ENCODE measurements at places on chromosomes 2 and 18.
A peak's percentile ranks its signal among the peaks of the same experiment; 100 is the strongest.

- no peak for DNase-seq
Measured at GRCh38 chr2:29192526-29192925, 77.3 kb downstream of the CLIP4 start.

GRCh38 chr18:69557282-69557681, 156.6 kb downstream of the DOK6 start:
- no peak for DNase-seq

- peak; percentile 43 for DNase-seq
Measured at GRCh38 chr2:235493775-235494715, at the start of gene AGAP1. AGAP1 (plus strand) TSS chr2:235494043.

DNA sequence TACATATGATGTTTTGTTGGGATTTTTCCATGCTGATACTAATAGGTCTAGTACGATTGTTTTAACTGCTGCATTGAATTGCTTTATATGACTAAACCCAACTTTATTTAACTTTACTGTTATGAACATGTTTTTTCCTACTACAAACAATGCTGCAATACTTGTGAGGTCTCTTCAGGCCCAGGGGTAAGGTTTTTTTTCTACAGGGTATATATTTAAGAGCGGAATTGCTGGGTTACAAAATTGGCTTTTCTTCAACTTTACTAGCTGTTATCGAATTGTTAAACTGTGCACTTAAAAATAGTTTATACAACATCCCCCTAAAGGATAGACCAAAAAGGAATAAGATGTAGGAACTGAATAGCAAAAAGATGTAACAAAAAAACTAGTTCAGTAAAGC, 78.5 kb upstream of the TMEM178A start:
- no peak for DNase-seq

DNA sequence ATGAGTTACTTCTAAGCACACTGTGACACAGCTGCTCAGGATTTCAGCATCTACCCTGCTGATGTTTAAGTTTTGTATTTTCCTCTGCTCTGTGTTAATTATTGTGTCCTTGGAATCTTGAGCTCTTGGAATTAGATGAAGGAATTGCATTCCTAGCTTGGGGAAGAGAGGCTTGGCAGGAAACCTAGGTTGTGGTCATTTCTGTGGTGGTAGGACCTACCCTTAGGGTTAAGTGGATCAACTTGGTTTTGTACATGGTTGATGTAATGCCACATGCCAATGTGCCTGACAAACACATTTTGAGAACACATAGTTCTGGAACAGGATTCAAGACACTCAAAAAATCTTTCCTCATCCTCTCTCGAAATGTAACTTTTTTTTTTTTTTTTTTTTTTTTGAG, 264.5 kb upstream of the MEX3C start:
- DNase-seq = no peak

DNA sequence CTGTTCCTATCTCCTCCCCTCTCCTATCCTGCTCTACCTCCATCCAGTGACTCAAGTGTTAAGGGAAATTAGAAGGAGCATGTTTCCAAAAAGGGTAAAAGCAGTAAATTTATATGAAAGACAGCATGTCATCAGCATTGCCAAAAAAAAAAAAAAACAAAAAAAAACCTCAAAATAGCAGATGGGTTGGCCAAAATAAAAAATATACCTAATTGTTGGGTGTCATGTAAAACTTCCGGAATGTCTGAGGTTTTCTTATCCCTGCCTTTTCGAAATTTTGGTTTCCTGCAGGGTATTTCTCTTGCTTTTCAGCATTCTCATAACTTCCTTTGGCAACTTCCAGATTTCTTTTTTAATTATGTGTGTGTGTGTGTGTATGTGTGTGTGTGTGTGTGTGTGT, 241.6 kb upstream of the FN1 start:
- DNase-seq = no peak

- no peak for DNase-seq
Measured at GRCh38 chr2:12824351-12824777, 107.6 kb downstream of the TRIB2 start.

DNA sequence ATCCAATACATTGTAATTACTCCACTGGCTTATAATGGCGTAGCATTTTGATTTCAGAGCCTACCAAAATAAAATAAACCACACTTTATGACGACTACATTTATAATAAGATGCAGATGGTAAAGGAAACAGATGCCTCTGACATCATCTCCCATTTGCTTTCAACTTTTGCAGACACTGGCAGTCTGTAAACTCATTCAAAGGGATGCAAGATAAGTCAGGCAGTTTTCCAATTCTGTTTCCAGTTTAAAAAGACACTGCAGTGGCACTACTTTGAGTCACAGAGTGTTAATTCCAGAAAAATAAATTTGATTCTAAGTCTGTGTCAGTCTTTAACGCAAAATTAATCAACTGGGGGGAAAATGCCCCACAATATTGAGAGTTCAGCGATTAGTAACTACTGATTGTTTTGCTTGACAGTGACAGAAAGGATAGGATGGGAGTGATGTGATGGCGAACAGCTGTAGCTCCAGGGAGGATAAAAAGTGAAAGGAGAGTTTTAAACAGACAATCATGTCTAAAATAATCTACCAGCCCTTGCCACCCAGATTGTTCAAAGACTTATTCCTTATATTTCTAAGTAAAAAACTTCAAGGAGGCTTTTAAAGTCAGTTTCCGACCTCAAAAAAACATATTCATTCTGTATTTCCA, 6.7 kb downstream of the DSEL start:
- no peak for DNase-seq

DNA sequence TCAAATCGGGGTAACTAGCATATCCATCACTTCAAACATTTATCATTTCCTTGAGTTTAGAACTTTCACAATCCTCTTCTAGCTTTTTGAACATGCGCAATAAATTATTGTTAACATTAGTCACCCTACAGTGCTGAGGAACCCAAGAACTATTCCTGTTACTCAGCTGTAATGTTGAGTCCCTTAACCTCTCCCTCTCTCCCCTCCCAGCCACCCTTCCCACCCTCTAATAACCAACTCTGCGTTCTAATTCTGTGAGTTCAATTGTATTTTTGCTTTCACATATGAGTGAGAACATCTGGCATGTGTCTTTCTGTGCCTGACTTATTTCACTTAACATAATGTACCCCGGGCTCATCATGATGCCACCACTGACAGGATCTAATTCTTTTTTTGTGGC, 78.6 kb upstream of the RANBP2 start:
- DNase-seq = no peak

GRCh38 chr18:55694291-55694690, 106.3 kb upstream of the TCF4 start:
- DNase-seq = no peak

- DNase-seq = no peak
Measured at GRCh38 chr2:152555048-152555447, 162.2 kb downstream of the PRPF40A start.

GRCh38 chr18:41938445-41938844, 16.6 kb upstream of the PIK3C3 start:
- DNase-seq = no peak

GRCh38 chr2:101837354-101837753, 139.8 kb downstream of the MAP4K4 start:
- no peak for DNase-seq

- DNase-seq = no peak
Measured at GRCh38 chr18:8708670-8709069, 3.3 kb downstream of the MTCL1 start.

- no peak for DNase-seq
Measured at GRCh38 chr2:186907897-186908296, 58.9 kb upstream of the ZSWIM2 start.

GRCh38 chr2:33510586-33510968, 34.1 kb downstream of the RASGRP3 start:
- no peak for DNase-seq

DNA sequence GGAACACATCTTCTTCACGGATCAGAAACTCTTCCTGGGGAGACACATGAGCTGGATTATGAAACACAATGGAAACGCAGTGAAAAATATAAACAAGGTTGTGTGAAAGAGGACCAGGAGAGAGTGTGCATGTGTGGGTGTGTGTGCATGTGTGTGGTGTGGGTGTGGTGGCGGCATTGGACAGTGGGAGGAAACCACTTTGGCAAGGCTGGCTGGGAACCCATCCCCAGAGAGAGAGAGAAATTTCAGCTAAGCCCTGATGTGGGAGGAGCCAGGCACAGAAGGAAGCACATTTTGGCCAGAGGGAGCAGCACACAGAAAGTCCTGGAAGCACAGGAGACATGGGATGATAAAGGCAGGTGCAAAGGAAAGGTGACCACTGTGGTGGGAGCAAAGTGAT, 147.6 kb upstream of the COPS8 start:
- DNase-seq = peak; percentile 1

DNA sequence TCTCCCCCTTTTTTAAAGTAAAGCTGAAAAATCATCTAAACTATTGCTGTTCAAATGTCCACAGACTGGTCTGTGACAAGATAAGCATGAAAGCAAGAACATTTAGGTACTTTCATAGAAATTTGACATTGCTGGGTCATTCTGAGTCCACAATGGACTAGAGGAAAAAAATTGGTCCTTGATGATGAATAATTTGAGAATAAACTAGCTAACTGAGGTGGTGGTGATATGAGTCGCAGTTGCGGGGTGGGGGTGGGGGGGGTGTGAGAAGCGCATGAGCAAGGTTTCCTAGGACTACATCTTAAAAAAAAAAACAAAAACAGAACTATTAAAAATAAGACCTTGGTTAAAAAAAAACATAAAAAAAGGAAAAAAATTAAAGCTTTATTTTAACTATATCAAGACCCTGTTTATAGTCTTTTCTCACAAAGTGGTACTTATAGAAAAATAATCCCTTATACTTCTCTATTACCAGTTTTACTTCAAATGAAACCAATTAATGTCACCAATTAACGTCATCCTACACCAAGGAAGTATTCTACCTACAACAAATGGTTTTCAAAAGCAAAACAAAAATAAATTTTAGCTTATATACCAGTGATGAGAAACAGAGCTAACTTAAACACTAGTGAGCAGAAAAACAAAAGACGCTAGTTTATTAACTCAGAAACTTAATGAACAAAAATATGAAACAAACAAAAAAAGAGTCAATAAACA, 88.1 kb downstream of the ASXL2 start:
- DNase-seq = no peak

DNA sequence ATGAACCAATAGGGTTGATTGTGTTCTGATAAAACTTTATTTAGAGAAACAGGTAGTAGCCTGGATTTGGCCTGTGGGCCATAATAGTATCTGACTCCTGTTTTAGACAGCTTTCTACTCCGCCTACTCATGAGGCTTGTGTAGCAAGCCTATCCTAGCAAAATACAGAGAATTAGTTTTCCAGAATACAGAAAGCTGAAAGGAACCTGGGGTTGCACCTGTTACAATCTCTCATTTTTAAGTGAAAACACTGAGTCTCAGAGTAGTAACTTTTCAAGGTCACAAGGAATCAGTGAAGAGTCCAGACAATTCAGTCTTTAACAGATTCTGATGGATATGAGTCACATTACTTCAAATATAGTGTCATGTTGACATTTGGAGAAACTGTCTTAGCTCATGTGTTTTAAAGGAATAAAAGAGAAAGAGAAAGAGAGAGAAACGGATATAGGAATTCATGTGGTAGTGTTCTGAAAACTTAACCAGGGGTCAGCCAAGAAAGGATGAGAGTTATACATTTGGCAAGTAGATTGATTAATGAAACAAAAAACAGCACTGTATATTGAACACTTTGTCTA, 17.0 kb downstream of the ARHGAP28 start:
- DNase-seq = no peak

DNA sequence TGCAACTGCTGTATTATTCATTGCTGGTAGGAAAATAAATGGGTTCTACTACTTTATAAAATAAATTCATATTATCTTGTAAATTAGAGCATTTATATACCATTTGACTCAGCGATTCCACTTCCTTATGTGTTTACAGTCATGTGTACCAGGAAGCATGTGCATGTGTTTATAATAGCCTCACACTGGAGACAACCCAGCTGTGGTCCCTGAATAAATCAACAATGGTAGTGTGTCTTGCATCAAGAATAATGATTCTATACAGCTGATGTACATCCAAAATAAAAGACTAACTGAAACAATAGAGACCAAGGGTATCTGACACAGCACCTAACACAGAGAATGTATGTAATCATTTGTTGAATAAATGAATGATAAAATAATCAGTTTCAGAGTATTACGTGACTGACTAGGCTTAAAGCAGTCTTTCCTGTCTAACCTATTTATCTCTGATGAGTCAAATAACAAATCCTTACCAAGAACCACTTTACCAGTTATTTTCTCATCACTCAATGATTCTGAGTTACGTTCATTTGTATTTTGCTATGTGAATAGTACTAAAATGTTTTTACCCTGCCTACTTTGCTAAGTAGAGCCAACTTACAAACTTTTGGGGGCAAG, 216.8 kb downstream of the UBE2E3 start:
- DNase-seq = no peak

DNA sequence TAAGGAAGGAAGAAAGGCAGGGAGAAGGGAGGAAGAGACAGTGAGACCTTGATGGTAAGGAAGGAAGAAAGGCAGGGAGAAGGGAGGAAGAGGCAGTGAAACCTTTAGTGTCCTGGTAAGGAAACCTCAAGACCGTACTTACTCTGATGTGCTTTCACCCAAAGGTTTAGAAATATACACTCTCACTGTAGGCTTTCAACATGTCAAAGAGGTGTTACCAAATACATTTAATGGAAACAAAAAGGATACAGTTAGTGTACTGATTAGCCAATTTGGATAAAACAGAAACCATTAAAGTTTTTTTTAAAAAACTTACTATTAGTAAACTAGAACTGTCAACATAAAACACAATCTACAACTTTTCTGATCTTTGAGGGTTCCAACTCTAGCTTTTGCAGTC, 7.1 kb downstream of the FBXO15 start:
- DNase-seq = no peak

DNA sequence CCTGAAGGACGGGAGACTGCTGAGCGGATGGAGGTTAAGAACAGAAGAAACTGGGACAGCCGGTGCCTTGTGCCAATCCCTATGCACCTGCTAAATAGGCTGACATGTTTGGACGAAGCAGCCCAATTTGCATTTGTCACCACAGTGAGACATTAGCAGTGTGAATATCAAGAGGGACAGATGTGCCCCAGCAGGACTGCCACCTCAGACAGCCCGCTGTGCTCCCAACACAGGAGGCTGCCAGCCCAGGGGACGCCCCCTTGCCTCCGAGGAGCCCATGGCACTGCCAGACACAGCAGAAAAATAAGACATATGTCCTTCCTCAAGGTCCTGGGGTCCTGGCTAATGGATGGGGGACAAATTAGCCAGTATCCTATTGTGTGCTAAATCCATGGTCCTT, 306.7 kb upstream of the POU3F3 start:
- DNase-seq = no peak

GRCh38 chr2:8229546-8229986, 452.3 kb upstream of the ID2 start:
- DNase-seq = peak; percentile 50

GRCh38 chr2:237878-238277, 26.0 kb downstream of the SH3YL1 start:
- no peak for DNase-seq

Measured in stimulated activated CD8-positive, alpha-beta memory T cell treated with anti-CD3 and anti-CD28 coated beads, Interleukin-4, amount 100 ng/mL, for 48 hours (primary cell).